Right hindlimb (tissue), 1 donor: ENCODE measurements at places on chromosomes 2 and 18.
A peak's percentile ranks its signal among the peaks of the same experiment; 100 is the strongest.

- DNase-seq, result no peak
These were observed 185.2 kb downstream of the SOX11 start for GRCh38 chr2:5877360-5877759.

DNA sequence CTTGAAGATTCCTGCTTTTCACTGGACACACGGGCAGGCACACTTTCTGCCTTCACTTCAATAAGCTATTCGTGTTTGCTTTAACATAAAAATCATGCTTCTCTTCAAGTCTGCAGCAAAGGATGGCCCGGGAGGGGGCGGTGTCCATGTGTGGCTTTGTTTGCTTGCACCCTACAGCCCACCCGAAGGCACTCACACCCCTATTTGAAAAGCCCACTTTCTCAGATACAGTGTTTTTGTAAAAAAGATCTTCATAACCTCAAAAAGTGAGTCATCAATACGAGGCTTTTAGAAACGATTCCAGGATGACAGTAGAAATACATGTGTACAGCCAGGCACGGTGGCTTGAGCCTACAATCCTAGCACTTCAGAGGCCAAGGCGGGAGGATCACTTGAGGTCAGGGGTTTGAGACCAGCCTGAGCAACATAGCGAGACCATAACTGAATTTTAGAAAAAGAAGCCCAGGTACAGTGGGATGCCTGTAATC, 36.5 kb upstream of the HPCAL1 start:
- DNase-seq, result no peak

GRCh38 chr18:27428120-27428519, 243.0 kb upstream of the CHST9 start:
- no peak for DNase-seq

GRCh38 chr2:27086724-27087593, at the start of gene KHK:
KHK (plus strand) TSS chr2:27086772; CDS start chr2:27087260, 488 bp downstream.
- no peak for DNase-seq

DNA sequence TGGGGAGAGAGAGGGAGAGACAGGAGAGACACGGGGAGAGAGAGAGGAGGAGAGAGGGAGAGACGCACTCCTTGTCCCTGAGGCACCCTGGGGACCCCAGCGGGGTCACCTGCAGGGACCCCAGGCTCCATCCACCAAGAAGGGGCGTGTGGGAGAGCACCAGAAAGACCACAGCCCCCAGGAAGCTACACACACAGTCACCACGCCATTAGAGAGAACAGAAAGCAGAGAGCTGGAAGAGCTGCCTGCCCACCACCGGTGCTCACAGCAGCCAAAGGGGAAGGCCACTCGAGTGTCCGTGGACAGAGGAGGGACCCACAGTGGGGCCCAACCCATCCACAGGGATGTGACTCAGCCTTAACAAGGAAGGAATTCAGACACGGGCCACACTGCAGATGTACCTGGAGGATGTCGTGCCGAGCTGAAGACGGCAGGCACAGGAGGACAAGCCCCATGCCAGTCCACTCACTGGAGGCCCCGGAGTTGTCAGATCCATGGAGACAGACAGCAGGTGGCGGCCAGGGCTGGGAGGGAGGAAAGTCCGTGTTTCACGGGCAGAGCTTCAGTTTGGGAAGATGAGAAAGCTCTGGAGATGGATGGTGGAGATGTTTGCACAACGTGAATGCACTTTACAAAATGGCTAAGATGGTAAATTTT, 11.5 kb upstream of the NFATC1 start:
- DNase-seq, result peak; percentile 33

DNA sequence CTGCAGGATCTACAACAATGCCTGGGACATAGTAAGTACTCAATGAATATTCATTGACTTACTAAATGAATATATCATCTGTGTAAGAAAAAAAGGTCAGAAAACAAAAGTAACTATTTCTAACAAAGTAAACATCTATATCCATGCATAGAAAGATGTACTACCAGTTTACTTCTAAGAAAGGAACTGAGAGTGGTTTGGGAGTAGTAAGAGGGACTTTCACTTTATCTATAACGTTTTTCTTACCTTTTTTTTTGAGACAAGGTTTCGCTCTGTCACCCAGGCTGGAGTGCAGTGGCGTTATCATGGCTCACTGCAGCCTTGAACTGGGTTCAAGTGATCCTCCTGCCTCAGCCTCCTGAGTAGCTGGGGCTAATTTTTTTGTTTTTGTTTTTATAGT, 25.7 kb downstream of the DHX57 start:
- DNase-seq, result no peak

DNA sequence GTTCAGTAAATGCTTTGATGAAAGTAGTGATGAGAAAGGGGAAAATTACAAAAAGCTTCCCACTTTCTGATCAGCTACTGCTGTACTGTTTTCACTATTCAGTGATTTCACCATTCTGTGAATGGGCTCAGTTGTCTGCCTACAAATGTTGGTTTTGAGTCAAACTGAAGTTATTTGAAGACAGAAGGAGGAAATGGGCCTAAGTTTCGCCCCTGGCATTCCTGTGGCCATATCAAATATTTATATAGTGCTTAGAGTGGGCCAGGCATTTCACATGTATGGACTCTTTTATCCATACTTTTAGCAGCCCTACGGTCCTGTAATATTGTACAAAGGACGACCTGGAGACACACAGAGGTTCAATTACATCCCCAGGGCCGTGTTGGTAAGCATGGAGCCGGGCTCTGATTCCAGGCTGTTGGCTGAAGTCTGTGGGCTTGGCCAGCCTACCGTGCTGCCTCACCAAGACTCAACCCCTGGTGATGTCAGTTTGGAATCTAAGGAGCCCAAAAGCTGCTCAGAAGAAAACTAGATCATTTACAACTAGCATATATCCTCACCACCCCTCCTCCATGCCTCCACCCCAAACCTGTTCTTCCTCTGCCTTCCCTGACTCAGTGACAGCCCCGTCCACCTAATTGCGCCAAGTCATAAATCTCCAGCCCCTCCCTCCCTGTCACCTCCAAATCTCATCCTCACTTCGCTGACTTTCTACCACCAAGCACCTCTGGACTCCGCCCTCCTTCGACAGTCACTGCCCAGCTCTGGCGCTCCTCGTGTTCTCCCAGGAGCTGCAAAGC, 10.1 kb upstream of the GRHL1 start:
- peak; percentile 28 for DNase-seq

DNA sequence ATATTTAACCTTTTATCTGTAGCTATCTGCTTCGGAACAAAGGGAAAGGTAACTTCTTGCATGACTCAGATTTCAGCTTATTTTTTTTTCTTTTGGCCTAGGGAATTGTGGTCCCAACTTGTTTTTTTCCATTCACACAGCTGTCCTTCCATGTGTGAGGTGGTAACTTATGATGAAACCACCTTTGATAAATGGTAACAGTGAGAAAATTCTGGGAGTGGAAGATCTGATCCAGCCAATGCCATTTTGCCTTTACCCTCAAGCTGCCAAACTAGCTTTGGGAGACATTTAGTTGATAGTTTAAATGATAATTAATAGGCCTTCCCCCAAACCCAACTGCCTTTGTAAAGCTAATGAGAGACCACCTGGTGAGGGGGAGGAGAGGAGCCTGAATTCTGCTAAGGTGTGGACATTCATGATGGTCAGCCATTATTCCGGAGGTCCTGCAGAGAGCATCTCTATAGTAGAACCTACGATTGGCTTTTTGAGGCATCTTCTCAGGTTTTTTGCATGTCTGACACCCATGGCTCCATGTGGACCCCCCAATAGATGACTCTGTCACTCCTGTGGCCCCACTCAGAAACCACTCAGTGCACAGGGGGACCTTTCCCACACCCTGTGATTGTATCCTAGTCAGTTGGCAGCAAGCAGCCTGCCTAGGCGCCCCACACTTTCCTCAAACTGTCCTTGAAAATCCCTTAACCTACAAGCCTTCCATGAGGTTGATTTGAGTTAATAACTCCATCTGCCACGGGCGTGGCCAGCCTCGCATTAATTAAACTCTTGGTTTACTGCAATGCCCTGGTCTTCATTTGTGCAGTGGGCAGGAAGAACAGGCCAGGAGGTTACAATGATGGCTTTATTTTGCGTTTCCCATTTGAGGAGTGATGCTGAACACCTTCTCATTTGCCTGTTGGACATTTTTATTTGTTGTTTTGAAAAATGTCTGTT, 263.5 kb upstream of the PXDN start:
- DNase-seq, result no peak

DNA sequence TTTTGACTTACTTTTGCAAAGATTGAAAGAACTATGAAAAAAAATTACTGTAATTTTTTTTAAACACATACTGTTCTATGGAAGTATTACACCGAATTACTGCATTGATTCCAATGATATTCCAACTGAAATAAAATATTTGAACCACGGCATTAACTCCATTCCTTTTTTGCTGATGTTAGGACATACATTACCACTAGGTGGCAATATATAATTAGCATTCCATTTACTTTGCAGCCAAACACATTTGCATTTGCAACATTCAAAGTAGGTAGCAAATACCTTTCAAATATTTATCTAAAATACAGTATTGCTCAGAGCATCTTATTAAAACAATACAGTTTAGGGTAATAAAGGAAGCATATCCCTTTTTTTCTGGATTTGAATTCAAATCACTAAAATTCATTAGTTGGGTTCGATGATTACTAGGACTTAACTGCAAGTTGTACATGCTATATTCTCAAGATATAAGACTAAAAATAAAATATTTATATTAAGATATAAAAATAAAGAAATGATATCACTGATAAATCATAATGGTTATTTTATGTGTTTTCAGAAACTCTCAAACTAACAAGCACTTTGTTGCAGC, 31.3 kb downstream of the LANCL1 start:
- no peak for DNase-seq

- DNase-seq, result no peak
These were observed 11.1 kb upstream of the TFCP2L1 start for GRCh38 chr2:121295911-121296650.

GRCh38 chr18:32373995-32374394, 96.7 kb downstream of the GAREM1 start:
- DNase-seq, result no peak

GRCh38 chr2:214629875-214630274, 179.6 kb downstream of the BARD1 start:
- no peak for DNase-seq

DNA sequence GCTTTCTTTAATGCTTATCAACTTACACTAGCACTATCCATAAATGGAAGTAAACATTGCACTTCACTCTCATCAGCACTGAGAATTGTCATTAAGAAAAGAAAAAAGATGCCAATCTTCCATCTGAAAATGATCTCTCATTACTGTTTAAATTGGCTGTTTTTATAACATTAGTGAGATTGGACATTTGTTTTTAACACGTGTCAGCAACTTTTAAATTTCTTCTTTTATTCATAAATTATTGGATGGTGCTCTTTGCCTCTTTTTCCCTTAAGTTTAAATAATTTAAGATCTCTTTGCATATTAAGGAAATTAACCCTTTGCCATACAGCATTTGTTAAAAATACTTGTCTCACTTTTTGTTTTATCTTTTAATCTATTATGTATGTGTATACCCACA, 146.5 kb upstream of the CHST9 start:
- DNase-seq, result no peak

DNA sequence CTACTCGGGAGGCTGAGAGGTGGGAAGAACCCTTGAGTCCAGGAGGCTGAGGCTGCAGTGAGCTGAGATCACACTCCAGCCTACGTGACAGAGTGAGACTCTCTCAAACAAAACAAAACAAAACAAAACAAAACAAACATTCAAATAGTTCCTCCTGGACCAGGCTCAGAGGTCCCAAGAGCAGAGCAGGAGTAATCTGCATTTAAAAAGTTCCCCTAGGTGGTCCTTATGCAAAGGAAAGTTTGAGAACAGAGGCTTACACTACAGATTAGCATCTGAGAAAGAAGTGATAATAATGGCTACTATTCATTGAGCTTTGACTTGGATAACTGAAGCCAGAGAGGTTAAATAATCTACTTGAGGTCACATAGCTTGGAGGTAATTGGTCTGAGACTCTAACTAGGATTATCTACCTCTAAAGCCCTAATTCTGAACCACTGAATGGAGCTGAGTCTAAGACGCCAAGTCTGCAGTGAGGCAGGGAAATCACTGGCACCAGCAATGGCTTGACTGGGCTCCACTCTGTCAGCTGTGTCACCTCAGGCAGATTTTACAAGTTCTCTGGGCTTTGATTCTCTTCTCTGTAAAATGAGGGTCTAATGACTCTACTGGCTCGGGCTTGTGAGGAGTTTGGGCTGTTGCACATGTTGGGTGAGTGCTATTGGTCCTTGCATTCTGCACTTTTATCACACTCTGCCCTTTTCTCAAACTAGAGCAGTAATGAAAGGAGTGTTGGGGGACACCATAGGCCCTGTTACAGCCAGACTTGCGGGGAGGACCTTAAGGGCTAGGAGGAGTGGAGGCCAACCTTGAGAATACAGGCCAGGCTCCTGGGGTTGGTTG, 29.2 kb upstream of the DLX2 start:
- DNase-seq, result no peak

DNA sequence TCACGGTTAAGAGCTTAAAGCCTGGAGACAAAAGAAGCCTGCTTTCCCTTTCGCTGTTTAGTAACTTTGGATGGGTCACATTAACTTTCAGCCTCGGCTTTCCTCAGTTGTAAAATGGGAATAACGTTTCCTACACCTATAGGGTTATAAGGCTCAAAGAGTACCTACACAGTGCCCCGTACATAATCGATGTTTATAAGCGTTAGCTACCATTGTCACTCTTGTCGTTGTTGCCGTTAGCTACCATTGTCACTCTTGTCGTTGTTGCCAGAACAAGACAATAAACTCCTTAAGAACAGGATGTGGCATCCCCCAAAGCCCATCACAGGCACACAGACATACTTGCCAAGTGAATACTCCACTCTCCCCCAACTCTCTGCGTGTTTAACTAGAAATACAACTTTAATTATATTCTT, 901 bp upstream of the MFSD6 start:
- no peak for DNase-seq

- peak; percentile 28 for DNase-seq
These were observed 54.5 kb upstream of the AFF3 start for GRCh38 chr2:100196786-100197494.

DNA sequence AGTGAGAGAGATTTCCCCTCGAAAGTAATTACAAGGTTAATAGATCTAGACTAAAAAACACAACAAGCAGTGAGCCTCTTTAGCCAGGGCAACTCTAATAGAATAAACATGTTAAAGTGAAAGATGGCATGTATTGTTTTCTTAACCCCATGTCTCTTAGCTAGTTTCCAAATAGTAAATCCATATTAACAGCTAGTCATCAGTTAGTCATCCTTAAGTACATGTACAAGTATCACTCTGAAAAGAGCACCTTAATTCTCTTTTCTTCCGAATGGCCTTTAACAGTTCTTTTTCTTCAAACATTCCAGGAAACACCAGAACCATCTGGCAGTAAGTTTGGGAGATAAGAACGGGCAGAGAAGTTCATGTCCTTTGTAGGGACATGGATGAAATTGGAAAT, 1480.0 kb downstream of the LRP1B start:
- DNase-seq, result no peak

GRCh38 chr2:239203443-239204135, 197.2 kb downstream of the HDAC4 start:
- peak; percentile 21 for DNase-seq

GRCh38 chr2:241902357-241902991, 32.9 kb downstream of the RTP5 start:
- no peak for DNase-seq

DNA sequence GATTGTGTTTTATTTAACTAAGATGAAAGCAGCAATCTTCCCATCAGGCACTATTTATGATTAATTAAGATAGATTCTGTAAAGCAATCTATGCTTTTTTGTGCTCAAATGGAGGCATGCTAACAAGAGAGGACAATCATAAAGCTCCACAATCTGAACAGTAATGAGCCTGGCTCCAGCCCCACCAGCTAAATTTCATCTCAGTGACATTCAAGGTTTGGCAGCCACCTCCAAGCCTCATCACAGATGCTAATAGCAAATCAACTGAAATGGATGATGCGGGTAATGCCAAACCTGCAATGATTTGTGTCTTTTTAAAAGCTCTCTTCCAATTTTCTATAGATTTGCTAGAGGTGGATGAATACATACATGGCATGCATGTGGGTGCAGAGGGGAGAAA, 456.6 kb downstream of the TDRD15 start:
- no peak for DNase-seq
